ENCODE measurements at places on chromosomes 6 and 20.

GRCh38 chr6:145555084-145555483, 180.2 kb downstream of the EPM2A start:
- no peak for DNase-seq

DNA sequence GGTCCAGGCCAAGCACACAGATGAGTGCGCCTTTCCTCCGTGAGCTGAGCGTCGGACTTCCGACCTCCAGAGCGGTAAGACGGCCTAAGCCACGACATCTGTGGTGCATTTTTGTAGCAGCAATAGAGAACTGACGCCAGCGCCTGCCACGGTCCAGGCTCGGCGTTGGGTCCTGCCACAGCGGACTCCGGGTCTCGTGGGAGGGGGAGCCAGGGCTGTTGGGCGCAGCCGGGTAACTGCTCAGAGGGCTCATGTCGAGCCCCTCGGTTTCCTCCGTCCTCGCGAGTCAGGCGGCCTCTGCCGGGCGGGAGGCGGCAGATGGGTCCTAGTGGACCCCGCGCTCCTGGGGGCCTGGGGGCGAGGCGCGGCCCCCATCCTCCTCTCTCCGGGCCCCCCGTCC, 216.1 kb downstream of the QKI start:
- no peak for DNase-seq

DNA sequence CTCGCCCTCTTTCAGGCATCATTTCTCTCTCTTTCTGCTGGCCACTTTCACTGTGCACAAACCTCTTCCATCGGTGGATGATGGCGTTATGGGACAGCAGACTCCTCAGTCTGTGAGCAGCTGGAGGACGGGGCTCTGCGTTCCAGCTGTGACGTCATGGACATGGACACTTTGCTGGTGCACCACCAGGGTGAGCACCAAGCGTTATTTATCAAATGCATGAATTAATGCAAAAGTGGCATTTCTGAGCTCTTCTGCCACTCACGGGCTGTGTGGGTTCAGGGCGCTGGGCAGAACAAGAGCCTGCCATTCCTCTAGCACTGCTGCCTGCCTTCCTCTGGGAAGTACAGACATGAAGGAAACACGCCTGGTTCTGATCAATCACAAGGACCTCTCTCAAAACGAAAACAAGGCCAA, 82.9 kb upstream of the MPC1 start:
- DNase-seq = no peak

GRCh38 chr6:30152016-30152673, 8.9 kb downstream of the TRIM10 start:
- no peak for DNase-seq

DNA sequence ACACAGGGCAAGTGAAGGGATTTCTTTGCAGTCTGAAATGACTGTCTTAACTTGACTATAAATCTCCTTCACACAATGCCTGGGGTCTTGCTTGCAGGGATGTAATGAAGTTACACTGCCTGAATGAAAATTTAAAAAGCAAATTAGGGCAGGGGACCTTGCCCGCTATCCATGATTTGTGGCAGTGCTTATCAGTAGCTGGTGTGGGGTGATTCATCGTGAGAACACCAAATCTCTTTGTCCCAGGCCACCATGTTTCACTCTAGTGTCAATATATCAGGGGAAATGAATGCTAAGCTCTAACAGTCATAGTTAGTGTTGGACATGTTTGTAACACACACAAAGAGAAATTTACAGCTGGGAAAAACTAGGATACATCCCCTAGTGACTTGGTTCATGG, 713.7 kb upstream of the EPHA7 start:
- no peak for DNase-seq

GRCh38 chr6:7157752-7158616, 50.2 kb downstream of the RREB1 start:
- DNase-seq = no peak

Data from CD4-positive, alpha-beta T cell treated with Interleukin-12 subunit alpha and Interleukin-12 subunit beta, for 1 hour (primary cell).